Right atrium auricular region (tissue), 2 donors: ENCODE measurements at places on chromosomes 6 and 20. TPM values are rescaled to one million over a fixed set of nuclear protein-coding genes. Genes with fewer than 3 reads are reported as not detected.

DNA sequence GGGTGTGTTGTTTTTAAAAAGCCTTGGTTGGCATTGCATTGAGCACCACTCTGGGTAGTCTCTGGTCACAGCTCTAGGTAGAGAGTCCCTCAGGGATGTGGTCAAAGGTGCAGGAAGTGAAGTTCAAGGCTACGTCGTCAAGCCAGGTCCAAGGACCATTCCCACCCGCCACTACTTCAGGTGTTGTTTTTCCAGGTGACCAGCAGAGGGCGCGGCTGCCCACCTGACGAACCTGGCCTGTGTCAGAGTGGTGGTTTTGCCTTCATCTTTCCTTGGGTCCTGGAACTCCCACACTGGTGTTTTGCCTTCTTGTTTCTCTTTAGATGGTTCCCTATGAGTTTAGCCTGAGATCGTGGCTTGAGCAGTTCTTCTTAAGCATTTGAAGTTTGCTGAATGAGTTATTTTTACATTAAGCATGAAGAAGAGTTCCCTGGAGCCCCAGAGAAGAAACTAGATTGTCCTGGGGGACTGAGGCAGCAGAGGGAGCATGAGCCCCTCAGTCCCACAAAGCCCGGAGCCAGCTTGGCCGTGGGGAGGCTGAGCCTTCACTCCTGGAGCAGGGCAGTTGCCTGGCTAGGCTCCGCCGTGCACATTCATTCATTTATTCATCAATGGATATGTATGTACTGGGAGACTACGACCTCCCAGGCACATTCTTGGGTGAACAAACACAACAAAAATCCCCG is 5.6 kb upstream of the PHACTR3 start:
- no peaks in the 10 kb centered on the region for H3K4me1 ChIP-seq
- no peak overlapping the region for H3K27ac ChIP-seq
- H3K4me3 ChIP-seq, result no peak overlapping the region
- H3K27me3 ChIP-seq, result no peaks in the 10 kb centered on the region

DNA sequence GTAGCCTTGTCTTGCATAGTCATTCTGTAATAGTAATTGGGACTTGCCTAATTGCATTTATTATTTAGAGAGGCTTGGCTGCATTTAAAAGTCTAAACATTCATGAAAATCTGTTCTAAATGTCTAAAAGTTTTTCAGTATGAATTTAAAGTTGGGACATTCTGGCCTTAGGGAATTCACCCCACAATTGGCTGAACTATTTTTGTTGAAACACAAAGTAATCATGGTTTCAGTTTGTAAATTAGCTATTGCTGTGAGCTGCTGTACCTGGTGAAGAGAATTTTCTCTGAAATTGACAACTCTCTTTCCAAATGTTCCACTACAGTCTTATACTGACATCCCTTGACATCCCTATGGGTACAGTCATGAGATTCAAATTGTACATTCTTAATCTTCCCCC is 253.0 kb downstream of the FARS2 start:
- H3K4me3 ChIP-seq, result no peak overlapping the region
- no peaks in the 10 kb centered on the region for H3K4me1 ChIP-seq
- no peak for DNase-seq
- H3K27ac ChIP-seq, result no peak overlapping the region
- H3K27me3 ChIP-seq, result no peaks in the 10 kb centered on the region
- H3K36me3 ChIP-seq, result no peaks in the 10 kb centered on the region

- peak overlapping the region; percentile 14 for H3K4me3 ChIP-seq
- no peaks in the 10 kb centered on the region for H3K36me3 ChIP-seq
- no peaks in the 10 kb centered on the region for H3K27me3 ChIP-seq
Observed at GRCh38 chr6:116008470-116009243, 52.0 kb downstream of the FRK start.

GRCh38 chr6:53347921-53348370 is 804 bp downstream of the ELOVL5 start:
- peak; percentile 71 for DNase-seq
- H3K4me1 ChIP-seq, result no peaks in the 10 kb centered on the region
- peak overlapping the region; percentile 98 for H3K4me3 ChIP-seq
- H3K36me3 ChIP-seq, result no peaks in the 10 kb centered on the region
- no peaks in the 10 kb centered on the region for H3K27me3 ChIP-seq

DNA sequence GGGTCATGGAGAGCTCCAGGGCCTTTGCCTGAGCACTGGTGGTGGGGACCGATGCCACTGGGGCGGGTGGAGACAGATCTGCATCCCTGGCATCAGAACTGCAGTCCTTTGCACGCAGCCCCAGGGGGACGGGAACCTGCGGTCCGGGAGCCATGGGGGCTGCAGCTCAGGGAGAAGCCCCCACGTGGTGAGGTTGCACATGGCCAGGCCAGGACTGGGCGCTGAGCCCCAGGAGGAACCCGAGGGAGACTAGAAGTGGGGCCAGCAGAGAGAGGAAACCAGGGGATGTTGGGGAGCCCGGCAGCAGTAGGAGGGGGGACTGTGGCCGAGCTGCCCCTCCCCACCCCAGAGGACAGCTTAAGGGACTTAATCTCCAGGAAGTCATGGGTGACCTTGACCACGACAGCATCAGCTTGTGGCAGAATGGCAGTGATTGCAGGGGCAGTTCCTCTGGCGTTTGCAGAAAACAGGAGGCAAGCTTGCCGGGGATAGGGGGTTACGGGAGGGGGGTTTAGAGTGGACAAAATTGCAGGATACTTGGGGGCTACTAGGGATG is 18.0 kb upstream of the LSM14B start:
- no peak for DNase-seq
- no peaks in the 10 kb centered on the region for H3K36me3 ChIP-seq
- H3K27me3 ChIP-seq, result no peaks in the 10 kb centered on the region

COL12A1 gene
- 28.6 TPM for total RNA-seq
